RCC 7860 (cell line): ENCODE measurements at places on chromosomes 3 and 15.

DNA sequence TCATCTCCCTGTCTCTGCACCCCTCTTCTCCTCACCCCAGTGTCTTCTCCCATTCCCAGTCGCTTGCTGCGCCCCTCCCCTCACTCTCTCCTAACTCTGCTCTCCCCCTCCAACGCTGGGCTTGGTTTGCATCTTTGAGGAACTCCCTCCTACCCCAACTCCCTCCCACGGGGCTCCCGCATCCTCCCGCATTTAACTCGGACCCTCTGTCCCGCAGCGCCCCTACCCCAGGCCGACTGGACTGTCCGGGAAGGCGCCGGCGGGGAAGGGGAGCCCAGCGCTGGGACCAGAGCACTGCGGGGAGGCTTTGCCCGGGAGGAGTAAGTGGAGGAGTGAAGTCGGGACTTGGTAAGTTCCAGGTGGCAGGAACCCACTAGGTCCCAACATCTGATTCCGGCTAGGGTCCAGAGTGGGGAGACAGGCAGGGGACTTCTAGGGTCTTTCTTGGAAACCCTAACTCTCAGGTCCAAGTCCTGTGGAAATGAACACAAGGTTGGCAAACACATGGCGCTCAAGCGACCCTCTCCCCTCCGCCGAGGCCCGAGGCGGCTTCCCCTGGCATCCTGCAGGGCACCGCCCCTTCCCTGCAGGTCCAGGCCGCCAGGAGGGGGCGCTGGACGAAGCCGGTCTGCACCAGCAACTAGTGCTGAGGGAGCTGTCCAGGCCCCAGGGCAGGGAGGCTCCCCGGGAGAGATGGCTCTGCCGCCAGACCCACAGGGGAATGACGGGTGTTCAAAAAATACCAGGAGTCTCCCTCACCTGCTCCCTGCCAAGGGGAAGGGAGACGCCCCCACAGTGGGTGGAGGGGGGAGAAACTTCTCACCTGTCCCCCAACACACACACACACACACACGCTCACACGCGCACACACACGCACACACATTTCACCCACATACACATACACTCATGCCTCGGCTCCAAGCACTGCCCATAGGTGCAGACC lies 53.2 kb downstream of the LHFPL4 start:
- DNase-seq: no peak

DNA sequence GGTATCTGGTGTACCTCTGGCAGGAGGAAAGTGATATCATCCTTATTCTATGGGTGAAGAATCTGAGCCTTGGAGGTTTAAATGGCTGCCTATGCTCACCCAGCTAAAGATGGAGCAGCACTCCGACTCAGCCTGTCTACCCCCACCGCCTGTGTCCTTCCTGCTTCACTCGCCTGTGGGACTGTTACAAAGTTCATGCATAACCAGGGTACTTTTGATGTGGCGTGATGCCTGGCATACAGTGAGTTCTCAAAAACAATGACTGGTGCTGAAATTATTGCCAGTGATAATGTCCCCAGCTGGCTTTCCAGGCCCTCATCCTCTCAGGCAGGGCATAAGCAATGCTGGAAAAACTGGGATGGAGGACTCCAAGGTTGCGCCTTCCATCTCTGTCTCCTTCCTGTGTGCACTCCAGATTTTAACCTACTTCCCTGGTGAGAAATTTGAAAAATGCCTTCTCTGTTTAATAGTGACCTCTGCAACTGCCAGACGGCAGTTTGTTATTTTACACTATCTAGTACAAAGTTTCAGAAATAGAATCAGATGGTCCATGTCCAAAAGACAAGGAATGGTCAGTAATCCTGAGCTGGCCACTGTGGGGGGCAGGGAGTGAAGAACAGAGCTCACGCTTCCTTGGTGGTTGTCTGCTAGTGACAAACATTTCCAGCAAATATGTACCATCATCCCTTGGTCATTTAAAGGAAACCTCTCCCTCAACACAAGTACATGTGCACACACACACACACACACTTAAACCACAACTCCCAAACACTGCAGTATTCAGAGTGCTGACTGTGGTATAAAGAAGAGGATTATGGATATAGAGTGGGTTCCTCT lies 86.5 kb upstream of the NMNAT3 start:
- no peak for DNase-seq

GRCh38 chr3:61701011-61701410 lies 139.6 kb downstream of the PTPRG start:
- no peak for DNase-seq

- no peak for DNase-seq
These were observed 111.0 kb upstream of the TRPM1 start for GRCh38 chr15:31212326-31213080.

GRCh38 chr3:121659586-121659985 lies 1.1 kb downstream of the HCLS1 start:
- no peak for DNase-seq

DNA sequence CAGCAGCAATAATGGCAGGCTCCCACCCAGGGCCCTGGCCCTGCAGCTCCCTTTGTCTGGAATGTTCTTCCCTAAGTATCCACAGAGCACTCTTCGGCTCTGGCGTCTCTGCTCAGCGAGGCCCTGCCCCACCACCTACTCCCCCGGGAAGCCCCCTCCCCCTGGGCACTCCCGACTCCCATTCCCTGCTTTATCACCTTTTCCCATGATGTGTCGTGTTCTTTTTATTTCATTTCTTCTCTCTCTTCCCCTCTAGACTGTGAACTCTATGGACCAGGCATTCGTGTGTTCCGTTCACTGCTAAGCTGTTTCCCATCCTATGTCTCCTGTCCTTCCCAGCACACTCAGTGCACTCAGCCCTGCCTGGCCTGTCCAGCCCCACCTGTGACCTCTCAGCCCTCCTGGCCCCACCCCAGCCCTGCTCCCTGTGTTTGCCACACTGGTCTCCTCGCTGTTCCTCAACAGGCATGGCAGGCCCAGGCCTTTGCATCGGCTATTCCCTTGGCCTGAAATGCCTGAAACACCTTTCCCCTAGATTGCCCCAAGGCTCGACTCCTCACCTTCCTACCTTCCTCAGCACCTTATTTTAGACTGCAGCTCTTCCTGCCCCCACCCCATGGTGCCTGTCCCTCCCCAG lies 107.4 kb downstream of the TPRA1 start:
- no peak for DNase-seq

- peak; percentile 15 for DNase-seq
These were observed 61.8 kb downstream of the GLDN start for GRCh38 chr15:51403072-51403878.

- no peak for DNase-seq
These were observed 32.3 kb downstream of the MYO1E start for GRCh38 chr15:59340325-59340724.

GRCh38 chr3:67946436-67946835 lies 292.0 kb upstream of the SUCLG2 start:
- no peak for DNase-seq

GRCh38 chr15:68373028-68373427 lies 58.9 kb downstream of the ITGA11 start:
- no peak for DNase-seq

GRCh38 chr3:65330072-65330471 lies 642.3 kb upstream of the ADAMTS9 start:
- DNase-seq: no peak
